ENCODE measurements at places on chromosomes 16 and 17.

DNA sequence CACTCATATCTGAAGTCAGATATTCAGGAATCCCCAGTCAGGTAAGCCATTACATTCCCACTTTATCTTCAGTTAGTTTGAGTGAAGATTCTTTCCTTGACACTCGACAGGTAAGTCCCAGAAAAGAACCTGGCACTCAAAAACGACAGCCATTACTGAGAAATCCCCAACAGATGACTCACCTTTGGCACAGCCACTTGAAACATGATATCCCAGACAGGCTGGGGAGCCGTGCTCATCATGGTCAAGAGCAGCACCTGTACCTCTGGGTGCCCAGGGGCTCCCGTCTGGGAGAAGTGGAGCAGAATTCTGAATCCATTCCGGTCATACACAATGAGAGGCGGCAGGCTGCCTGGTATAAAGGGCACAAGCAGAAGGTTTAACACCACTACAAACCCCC is 16.8 kb upstream of the COG7 start:
- no peak for DNase-seq

- no peak for DNase-seq
Measured at GRCh38 chr17:52027620-52028295, 130.8 kb downstream of the CA10 start.

- no peak for DNase-seq
Measured at GRCh38 chr17:45930420-45930951, 36.1 kb downstream of the MAPT start.

DNA sequence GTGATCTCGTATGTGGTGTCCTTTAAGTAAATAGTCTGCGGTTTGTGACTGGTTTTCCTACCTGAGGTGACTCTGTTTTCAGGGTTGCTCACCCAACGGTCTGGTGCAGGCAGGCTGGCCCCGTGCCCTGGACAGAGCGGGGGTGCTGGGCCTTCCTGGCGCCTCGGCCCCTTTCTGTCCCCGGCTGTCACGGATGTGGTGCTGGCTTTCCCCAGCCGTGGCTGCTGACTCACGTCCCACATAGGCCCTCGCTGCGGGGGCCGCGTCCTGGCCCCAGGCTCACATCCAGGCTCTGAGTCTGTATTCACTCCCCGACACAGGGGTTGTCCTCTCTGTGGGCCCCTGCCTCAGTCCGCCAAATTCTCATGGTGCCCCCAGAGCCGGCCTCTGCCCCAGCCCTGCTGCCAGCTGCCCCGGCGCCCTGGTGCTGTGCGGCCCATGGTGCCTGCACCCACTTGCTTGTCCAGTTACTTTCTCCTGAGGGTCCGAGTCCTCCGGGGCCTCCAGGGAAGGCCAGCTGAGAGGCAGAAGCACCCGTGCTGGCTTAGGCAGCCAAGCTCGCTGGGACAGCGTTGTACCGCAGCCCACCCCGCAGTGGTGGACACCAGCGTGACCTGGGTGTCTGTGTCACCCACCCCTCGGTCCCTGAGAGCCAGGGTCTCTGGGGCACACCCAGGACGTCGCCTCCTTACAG is 5.9 kb downstream of the CHMP6 start:
- DNase-seq: no peak

- peak; percentile 49 for DNase-seq
Measured at GRCh38 chr16:57724531-57724930, 11.0 kb upstream of the KATNB1 start.

GRCh38 chr17:13952009-13952750 is 117.1 kb upstream of the COX10 start:
- DNase-seq: no peak

- DNase-seq: no peak
Measured at GRCh38 chr17:66948061-66948750, 16.3 kb upstream of the CACNG4 start.

- no peak for DNase-seq
Measured at GRCh38 chr17:48927978-48928745, 16.5 kb downstream of the SNF8 start.
